ENCODE measurements at places on chromosomes 6 and 20.

DNA sequence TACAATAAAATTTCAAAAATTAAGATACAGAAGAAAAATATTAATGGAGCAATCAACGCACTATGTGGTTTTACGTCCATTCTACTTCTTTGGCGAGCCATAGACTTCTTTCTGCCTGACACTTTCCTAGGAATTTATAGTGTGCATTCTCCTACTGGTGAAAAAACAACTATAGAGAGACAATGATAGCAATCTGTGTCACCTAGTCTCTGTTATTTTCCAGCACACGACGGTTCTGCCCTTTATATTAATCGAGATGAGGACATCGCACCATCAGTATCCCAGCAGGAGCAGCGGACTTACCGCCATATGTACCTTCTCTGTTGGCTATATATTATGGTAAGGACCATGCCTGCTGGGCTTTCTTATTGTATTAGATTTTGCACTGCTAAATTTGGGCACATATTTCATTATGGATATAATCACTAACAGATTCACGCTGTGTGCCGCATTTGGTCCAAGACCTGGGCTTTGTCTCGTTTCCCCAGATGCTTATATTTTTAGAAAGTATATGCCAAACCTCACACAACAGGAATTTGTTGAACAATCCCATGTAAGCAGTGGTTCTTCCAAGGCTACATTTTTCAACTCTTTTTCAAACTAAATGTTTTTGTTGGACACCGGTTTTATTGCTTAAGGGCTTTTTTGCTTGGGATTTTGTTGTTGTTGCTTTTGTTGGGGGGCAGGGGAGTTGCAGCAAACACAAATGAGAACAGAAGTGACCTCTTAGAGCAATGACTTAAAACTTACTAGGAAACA lies 166.4 kb downstream of the ADAT2 start:
- no peak for DNase-seq

DNA sequence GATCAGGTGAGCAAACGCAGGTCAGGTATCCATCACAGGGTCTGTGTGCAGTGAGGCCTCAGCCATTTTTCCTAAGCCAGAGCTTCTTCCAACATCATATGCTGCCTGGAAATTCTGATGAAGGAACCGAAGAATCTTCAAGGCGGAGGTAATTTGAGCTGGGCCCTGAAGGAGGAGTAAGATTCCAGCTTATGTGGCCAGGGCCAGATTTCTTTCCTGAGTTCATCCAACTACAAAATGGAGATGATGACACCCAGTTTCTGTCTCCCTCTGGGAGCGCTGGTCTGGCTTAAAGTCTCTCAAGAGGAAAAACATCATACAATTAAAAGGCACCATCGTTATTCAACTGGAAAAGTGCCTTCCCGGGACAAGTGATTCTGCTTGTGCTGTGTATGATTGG lies 6.9 kb upstream of the MANBAL start:
- DNase-seq, result no peak

DNA sequence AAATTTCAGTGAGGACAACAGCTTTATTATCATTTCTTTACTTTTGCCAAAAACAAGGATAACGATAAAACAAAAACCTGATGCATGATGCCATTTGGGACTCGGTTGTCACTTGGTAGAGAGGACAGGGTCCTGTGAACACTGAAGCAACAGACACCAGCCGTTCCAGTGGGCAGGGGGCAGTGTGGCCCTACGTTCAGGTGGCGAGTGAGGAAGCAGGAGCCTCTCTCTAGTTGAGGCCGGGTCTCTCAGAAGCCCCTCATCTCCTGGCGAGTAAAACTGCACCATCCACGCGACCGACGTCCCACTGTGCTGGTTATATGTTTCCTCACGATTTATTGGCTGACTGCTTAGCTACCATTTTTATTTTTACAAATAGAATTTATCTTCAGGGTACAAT lies 231.6 kb downstream of the THBS2 start:
- no peak for DNase-seq

GRCh38 chr6:66321017-66321416 lies 614.0 kb upstream of the EYS start:
- no peak for DNase-seq

DNA sequence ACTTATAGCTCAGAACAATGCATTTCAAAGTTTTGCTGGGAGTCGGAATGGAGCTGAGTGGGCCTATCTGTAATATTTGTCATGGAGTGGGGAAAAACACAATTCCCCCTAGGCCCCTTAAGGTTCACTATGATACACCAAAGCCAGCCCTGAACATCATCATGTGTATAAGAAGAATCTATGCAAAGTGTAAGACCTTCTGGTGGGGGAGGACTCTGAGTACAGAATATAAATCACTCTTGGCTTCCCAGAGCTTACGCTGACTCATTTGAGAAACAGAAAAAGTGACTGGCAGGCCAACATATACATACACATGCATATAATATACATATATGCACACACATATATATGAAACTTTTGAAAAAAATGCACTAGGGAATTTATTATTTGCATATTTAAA lies 54.1 kb upstream of the UBR2 start:
- DNase-seq, result no peak

- no peak for DNase-seq
These were observed 25.0 kb upstream of the RNF144B start for GRCh38 chr6:18362058-18362561.

- DNase-seq, result no peak
These were observed 318.0 kb downstream of the BMP2 start for GRCh38 chr20:7085467-7085866.

DNA sequence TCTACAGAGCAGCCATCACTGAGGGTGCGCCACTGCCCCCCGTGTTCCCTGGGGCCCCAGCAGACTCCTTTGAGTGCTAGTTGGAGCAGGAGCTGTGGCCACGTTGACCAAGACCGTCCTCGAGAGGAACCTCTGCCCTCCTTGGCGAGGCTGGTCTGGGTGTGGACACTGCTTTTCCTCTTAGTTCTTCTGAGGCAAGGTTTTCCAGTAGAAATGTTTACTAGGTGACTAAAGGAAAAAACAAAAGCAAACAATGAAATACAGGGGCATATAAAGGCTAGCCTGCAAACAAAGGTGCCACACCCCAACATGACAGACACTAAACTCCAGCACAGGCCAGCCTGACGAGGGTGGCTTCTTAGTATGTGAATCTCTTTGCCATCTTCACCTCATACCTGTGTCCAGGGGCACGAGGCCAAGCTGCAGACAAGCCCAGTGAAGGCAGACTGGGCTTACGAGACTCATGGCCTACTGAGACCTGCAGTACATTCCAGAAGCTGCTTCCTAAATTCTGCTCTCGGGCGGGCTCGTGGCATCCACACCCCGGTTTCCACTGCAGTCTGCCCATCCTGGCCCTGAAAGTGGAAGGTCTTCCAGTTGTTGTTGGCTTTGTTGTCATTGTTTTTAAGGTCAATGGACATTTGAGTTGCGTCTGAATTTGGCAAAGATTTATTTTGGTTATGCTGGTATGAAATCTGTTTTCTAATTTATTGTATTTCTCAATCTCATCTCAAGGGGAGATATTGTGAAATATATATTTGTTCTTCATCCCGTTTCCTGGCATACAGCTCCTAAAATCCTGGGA lies 39.2 kb downstream of the FAM50B start:
- no peak for DNase-seq

DNA sequence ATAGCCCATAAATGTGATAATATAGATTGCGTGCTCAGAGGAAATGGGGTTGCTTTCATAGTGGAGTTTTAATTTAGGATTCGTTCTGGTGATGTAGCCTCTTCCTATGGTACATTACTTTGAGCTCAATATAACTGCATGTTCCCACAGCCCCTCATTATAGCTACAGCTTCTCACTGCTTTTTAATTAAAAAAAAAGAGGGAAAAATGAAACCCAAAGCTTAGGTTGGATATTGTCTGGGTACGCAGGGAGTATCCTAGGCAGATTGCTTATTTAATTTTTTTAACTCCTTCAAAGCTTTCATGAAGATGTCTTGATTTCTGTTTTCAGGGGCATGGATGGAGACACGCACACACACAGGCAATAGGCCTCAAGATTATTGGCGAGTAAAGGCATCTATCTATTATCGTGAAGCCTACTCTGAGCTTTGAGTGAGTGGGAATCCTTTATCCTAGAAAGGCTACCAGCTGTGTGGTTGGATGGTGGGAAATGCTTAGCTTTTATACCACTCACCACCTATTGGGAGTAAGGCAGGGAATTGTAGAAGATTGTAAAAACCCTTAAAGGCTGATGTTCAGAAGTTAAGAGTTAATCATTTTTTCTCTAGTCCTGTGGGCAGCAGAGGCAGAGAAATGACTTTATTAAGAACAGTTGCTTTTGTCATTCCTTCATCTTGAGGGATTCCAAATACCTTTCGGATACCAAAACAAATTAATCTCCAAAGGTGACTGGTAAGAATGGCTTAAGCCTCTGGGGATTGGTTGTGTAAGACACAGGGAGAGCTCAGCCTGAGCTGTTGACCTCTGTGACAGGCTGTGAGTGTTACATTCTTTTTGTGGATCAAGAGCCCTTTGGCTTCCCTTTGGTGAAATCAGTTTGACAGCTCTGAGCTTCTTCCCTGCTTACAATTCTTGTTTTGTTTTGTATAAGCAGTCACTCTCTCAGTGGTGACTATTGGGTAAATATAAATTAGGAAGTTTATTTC lies 33.4 kb downstream of the CTNNBL1 start:
- no peak for DNase-seq

GRCh38 chr20:32603046-32603726 lies 18.1 kb upstream of the NOL4L start:
- no peak for DNase-seq

- DNase-seq, result no peak
These were observed 754.5 kb downstream of the PTPRT start for GRCh38 chr20:42435230-42435629.

GRCh38 chr6:63714091-63714490 lies 78.5 kb downstream of the PHF3 start:
- DNase-seq, result no peak

DNA sequence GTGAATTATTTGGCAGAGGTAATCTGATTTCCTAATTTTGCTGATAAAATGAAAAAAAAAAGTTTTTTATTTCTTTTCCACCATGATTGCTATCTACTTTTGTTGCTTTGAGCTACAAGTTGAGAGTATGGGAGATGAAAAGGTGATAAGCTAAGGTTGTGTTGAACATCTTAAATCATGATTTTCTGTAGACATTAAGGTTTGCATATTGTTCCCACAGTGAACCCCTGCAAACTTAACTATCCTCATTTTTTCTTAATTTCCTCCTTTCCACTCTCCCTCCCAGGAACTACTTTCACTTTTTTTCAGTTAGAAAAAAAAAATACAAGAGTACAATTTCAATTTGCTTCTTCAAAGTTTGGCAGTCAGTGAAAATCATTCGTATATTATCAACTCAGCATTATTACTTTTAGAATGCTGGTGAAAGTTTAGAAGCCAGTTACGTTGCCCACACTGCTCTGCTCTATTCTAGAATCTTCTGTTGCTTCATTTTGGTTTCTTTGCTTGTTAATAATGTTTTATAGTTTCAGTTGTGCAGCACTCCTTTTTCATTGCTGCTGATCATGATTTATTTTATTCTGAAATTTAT lies 673.8 kb upstream of the CITED2 start:
- no peak for DNase-seq

GRCh38 chr6:44531442-44532015 lies 144.0 kb downstream of the CDC5L start:
- DNase-seq, result no peak

GRCh38 chr6:6784514-6785162 lies 196.1 kb downstream of the LY86 start:
- no peak for DNase-seq

- no peak for DNase-seq
These were observed 2.0 kb upstream of the TPBG start for GRCh38 chr6:82361631-82362030.

DNA sequence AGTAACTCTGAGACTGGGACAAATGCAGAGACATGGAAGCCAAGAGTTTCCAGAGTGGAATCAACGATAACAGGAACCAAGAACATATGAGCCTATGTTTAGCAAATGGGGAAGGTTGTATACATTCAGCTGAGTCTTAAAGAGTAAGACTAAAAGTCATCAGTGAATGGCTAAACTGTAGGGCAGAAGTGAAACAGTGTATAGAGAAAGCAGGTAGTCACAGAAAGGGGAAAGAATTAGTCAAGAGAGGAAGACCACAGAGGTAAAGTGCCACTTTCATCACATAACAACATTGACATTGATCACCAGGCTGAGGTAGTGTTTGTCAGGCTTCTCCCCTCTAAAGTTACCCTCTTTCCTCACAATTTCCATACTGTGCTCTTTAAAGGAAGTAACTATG lies 306.5 kb upstream of the SPTLC3 start:
- DNase-seq, result no peak

- no peak for DNase-seq
These were observed 913 bp downstream of the BTN2A2 start for GRCh38 chr6:26383624-26384417.

DNA sequence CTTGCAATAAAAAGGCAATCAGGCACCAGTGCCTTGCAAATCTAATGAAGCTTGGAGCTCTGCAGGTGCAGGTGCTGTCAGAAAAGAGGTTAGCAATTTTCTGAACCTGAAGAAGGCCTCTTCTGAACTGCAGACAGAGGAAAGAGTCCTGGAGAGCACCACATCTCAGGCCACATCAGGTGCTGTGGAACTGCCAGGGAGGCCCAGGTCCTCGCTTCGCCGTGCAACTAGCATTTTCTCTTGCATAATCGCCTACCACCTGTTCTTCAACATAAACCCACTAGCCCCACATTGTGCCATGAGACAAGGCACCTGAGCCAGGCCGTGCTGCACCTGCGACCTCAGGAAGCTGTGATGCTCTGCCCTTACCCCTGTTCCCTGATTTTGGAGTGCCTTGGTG lies 187.6 kb downstream of the DTNBP1 start:
- no peak for DNase-seq

DNA sequence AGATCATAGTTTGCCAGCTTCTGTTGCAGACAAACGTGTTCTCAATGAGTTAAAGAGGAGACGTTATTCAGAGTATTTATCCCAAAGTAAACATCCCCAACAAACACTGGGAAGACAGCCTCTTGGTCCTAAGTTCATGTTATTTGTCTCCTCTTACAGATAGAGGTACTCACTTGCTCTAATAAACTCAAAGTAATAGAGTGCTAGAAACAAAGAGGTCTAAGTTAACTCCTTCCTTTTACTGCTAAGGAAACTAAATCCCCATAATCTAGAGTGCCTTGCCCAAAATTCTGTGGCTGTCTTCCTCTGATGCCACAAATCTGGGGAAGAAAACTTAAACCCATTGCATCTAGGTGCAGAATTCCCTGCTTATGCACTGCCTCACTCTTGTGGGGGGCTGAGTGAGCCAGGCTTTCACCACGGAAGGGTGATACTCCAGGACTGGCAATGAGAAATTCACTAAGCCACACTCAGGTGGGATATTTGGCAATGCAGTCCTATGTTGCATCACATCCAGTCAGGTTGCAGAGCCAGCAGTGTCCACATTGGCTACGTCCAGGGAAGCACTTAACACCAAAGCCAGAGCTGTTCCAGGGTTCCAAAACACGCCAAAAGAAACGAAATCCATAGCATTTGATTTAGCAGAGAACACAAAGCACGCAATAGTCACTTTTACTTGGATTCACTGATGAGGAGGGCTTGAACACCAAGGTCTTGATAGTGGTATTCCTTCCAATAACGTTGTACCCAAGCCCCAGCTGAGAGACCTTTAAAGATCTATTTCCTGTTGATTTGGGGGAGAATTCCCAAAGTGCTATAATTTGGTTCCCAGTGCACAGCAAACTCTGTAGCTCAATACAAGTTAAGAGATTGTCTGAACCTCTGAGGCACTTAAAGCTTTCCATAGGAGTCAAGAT lies 81.0 kb upstream of the FOXQ1 start:
- DNase-seq, result no peak

- DNase-seq, result no peak
These were observed 15.5 kb downstream of the RTF2 start for GRCh38 chr20:56483970-56484369.

- DNase-seq, result no peak
These were observed 730.7 kb downstream of the RFPL4B start for GRCh38 chr6:113077794-113078193.
